ENCODE measurements at places on chromosomes 2 and 18. TPM values are rescaled to one million over a fixed set of nuclear protein-coding genes. Genes with fewer than 3 reads are reported as not detected.
A peak's percentile ranks its signal among the peaks of the same experiment; 100 is the strongest.

SPP2 gene
- total RNA-seq = not detected

DQX1 gene
- total RNA-seq = 0.69 TPM

LRP2 gene
- total RNA-seq = not detected

- peak; percentile 93 for DNase-seq
These were observed 86.1 kb upstream of the PNPT1 start for GRCh38 chr2:55779459-55780421.

DNA sequence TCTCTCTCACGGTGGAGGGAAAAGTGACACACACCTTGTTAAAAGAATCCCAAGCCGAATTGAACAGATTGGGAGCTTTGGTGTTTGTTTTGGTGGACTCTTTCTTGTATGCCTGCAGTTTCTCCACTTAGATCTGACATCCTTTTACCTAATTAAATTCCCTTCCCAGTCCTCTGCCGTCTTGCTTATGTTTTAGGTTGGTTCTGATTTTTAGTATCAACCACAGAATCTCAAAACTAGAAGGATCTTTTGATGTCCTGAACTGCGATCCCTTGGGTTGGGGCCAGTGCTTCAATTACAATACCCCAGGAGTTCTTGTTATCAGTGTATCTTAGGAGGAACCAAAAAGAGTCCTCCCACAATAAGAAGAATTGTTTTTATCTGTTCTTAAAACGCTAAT is 112.3 kb downstream of the PRKCE start:
- no peak for DNase-seq
